Hippocampal formation (tissue), 2 donors: ENCODE measurements at places on chromosomes 3 and 15.

DNA sequence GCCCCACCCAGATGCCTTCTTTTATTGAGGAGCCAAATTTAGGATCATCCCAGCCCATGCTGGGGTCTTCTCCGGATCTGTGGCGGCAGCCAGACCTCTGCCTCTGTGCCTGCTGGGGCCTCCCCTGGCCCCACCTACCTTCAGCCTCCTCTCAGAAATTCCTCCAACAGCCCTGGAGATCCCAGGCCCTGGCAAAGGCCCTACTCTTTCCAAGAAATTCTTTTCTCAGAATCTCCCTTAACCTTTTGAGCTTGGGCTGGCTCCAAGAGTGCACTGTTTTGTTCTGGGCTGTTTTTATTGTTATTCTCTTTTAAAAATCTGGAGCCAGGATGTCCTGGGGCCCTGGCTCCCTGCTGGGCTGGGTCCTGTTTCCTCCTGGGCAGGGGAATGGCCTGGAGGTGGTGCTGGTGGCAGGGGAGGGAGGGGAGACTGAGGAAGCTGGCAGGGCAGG, 57.8 kb downstream of the GRIP2 start:
- no peak for DNase-seq

- DNase-seq: no peak
Observed at GRCh38 chr15:74785194-74786032, 3.5 kb downstream of the CSK start.

DNA sequence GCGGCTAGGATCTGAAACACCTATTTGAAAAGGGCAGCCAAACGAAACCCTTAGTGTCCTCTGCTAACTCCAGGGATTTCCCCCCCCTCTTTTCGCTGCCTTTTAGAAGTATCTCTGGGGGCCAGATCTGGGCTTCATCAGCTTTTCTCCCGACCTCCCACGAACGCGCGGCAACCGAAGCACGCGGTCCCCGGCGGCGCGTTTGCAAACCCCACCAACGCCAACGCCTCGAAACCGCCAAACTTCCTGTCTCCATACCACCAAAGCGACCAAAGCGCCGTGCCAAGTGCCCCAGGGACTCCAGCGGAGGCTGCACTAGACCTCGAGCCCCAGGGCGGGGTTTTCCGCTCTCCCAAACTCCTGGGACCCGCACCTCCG, 155.8 kb upstream of the FRMD4B start:
- DNase-seq: peak; percentile 45

DNA sequence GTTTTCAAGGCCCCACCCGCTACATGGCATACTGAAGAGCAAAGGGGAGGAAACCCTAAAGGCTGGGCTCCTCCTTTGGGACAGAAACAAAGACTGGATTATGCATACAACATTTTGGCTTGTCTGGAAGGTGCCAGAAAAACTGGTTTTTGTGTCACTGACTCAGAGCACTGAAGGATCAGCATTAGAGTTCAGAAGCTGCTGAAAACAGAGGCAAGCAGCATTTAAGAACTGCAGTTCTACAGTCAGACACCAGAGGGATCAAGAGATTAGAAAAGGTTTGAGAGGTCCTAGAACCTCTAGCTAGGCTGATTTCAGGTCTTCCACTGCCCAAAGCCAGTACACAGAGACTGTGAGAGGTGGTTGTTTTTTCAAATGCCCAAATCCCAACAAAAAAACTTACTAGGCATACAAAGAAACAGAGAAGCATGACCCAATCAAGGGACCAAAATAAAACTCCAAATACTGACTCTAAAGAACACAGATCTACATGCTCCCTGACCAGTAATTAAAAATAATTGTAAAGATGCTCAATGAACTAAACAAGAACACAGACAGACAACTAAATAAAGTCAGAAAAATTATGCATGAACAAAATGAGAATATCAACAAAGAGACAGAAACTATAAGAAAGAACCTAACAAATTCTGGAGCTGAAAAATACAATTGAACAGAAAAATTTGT, 91.2 kb downstream of the SENP2 start:
- no peak for DNase-seq

DNA sequence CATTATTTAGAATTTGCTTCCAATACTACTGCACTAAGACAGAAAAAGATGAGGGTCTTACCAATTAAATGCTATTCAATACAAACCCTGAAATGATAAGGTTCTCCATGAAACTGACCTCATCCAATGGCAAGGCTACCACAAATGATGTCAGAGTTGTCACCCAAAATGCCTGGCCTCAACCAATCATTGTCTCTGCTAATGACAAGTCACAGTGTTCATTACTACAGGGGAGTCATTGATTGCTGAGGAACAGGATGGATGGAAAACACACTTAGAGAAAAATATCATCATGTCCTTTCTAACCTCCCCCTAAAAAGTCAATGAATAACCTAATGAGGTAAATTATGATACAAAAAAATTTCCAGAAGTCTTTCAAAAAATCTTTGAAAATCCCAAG, 91.0 kb downstream of the FOXP1 start:
- DNase-seq: no peak

DNA sequence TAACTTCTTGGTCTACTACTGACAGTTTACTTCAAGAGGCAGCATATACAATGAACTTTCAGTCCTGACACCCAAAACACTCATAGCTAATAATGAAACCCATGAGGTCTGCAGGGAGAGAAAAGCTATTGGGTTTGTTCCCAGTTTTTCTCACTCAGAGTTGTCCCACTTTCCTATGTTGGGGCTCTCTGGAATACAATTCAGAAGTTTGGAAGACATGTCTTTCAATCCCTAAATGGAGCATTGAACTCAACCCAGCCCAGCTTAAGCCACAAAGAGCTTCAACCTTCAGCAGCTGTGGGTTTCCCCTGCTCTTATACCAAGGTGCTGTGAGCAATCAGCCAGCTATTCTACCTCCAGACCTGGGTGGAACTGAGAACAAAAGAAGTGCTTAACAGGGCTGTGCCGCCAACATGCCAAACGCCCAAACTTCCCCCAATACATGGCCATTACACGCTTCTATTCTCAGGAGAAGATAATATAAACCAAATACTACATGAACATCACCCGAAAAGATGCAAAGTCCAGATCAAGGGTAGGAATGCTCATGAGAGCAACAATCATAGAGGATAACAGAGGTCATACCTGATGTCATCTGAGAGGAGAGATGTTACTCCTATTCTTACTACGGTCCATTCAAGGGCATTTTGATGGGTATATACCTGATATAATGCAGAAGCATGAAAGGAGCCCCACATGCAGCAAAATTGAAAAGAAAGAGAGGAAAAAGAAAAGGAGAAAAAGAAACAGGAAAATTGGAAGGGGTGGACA, 131.2 kb upstream of the TGFBR2 start:
- DNase-seq: no peak

GRCh38 chr15:92050220-92050898, 196.9 kb downstream of the SLCO3A1 start:
- no peak for DNase-seq

DNA sequence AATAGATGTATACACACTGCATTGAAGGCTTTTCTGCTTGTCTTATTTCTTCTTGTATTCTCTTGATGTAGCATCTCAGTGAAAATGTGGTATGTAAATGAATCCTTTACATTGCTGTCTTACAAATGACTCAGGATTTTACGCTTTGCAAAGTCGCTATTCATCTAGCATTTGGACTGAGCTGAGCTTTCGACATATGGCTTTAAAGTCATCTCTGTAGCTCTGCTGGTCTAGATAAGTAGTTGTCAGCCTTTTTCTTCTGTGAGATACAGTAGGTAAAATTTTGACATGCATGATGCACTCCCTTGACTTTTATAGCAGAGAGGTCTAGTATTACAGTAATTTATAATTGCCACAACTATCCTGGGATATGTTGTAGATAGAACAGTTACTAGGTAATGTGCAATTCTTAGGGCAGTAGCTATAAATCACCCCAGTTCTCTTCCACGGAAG, 16.8 kb downstream of the MEF2A start:
- DNase-seq: no peak

- no peak for DNase-seq
Observed at GRCh38 chr15:56249092-56249491, 5.4 kb upstream of the RFX7 start.

GRCh38 chr15:63906266-63906584, 72.5 kb upstream of the HERC1 start:
- DNase-seq: no peak

- no peak for DNase-seq
Observed at GRCh38 chr3:152607179-152607578, 227.8 kb upstream of the P2RY1 start.

DNA sequence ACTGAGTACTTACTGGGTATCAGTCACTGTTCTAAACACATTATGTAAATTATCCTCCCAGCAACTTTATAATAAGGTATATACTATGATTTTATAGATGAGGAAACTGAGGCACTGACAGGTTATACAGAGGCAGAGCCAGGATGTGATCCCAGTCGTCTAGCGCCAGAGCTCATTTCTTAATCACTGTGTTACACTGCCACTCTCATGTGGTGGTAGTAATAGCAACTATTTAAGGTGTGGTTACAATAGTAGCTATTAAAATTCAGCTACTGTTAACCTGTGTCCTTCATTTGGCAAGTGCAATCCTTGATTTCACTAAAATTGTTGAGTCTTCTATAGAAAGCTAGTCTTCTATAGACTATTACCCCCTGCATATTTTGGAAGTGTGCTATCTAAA, 43.1 kb upstream of the TRPC1 start:
- DNase-seq: no peak

GRCh38 chr3:133599280-133599679, 25.8 kb downstream of the CDV3 start:
- no peak for DNase-seq

DNA sequence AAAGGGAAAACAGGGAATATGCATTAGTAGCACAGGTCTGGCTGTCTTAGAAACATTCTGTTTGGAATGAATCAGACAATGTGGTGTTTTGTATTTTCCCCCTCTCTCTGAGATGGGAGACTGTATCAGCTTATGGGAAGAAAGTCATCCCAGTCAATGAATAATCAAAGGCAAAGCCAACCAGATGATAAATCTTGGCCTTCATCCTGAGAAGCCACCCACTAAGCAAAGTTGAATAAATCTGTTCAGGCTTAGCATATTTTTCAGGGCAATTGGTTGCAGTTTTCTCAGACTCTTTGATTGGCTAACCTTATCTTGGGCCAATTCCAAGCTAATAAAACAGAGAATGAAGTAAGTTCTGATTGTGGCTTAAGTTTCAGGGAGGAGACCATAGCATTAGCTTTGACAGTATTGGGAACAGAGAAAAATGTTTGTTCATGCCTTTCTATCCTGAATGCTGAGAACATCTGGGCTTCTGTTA, 63.6 kb upstream of the ARL8B start:
- no peak for DNase-seq

DNA sequence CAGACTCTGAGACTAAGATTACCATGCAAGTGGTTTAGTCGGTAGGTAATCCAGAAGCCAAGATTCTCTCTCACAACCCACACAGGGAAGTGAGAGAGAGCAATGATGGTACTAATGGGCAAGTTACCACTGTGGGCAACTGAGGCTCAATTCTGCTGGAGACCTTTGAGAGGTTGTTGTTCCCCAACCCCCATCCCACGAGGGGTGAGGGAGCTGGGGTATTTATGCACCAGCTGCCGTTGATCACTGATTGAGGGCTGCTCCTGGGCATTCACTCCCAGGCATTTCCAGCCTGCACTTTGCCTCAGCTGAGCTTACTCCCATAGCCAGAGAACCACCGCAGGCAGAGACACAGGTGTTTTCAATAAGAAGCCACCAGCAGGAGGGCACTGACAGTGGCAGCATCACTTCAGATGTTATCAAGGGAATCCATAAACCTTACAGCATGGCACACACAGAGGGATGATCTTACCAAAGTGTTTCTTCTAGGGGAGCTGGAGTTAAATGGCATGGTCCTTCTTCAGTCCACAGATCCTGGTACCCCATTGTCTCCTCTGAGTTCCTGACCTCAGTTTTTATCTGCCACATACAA, 15.0 kb upstream of the CCDC174 start:
- DNase-seq: no peak

- DNase-seq: no peak
Observed at GRCh38 chr3:123521179-123521969, 63.5 kb downstream of the HACD2 start.

GRCh38 chr15:72902245-72902918, 118.8 kb upstream of the ADPGK start:
- peak; percentile 12 for DNase-seq

GRCh38 chr3:128348075-128348474, 118.6 kb downstream of the DNAJB8 start:
- DNase-seq: no peak

GRCh38 chr3:195042743-195043606, 228.0 kb downstream of the XXYLT1 start:
- no peak for DNase-seq

- no peak for DNase-seq
Observed at GRCh38 chr15:34206011-34206410, 3.9 kb downstream of the KATNBL1 start.

GRCh38 chr3:43361077-43361476, 74.7 kb downstream of the SNRK start:
- no peak for DNase-seq

DNA sequence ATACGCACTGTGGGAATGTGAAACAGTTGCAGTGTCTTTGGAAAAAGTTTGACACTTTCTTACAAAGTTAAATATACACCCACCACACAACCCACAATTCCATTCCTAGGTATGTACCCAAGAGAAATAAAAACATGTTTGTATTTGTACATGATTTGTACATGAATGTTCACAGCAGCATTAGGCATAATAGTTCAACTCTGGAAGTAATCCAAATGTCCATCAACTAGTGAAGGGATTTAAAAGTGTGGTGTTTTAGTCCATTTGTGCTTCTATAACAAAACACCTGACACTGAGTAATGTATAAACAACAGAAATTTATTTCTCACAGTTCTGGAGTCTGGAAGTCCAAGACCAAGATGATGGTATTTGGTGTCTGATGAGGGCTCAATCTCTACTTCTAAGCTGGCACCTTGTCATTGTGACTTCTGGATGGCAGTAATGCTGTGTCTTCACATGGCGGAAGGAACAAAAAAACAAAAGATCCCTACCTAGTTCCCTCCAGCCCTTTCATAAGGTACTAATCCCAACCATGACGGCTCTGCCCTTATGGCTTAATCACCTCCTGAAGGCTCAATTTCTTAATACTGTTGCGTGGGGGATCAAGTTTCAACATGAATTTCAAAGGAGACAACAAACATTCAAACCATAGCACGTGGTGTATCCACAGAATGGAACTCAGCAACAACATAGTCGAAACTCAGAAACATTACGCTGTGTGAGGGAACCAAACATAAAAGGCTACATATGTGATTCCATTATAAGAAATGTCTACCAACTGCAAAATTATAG, 120.5 kb downstream of the AQP9 start:
- no peak for DNase-seq
